ENCODE measurements at places on chromosomes 2 and 18.

DNA sequence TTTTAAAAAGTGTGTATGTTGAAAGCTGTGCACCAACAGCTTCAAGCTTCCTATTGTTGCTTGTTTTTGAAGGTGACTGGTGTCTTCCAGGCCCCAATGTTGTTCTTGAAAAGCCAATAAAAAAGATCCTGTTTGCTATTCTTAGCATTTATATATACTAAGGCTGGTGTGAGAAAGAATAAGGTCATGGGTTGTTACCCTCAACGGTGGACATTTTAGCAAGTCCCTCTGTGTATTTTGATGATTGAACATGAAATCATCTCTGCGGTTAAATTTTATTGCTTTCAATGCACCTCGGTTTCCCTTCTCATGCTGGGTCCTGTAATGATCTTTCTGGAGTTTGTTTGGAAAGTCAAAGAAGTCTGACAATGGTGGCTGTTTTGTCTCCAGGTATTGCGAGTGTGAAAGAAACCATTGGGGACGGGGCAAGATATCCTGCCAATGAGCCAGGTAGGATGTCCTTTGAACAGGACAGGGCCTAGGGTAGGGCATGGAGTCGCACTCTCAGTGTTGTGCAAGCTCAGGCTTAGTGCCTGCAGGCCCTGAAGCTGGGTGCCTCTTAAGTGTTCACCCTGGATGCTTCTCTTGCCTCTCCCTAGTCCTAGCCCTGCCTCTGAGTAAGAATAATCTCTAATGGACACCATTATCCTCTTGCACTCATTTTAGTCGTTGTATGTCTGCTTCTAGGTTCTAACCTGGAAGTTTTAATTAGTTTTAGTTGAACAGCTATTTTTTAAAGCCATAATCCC, 16.0 kb upstream of the KLF7 start:
- DNase-seq: peak; percentile 84

- DNase-seq: no peak
Measured at GRCh38 chr18:26215247-26215970, 10.8 kb upstream of the TAF4B start.

GRCh38 chr2:143572421-143572820, 443.2 kb downstream of the ARHGAP15 start:
- DNase-seq: no peak

- peak; percentile 72 for DNase-seq
Measured at GRCh38 chr2:172106108-172106961, 3.6 kb upstream of the DLX2 start.

DNA sequence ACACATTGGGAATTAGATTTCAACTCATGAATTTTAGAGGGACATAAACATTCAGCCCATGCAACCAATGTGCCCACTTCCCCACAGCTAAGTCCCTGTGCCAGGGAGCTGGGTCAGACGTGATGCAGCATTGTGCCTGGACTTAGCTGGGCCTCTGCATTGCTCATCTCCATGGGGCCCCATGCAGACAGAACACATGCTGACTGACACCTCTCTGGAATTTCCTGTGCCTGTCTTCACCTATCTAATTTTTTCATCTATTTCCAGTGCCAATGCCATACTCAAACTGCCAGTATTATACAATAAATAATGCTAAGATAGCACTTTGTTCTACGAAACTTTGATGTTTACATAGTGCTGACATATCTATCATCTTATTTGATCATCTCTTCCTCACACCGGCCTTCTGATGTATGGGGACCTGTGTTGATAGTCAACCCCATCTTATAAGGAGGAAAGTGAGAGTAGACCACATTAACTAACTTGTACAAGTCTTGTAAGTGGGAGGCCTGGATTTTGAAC, 92.2 kb downstream of the CDC42EP3 start:
- DNase-seq: no peak

DNA sequence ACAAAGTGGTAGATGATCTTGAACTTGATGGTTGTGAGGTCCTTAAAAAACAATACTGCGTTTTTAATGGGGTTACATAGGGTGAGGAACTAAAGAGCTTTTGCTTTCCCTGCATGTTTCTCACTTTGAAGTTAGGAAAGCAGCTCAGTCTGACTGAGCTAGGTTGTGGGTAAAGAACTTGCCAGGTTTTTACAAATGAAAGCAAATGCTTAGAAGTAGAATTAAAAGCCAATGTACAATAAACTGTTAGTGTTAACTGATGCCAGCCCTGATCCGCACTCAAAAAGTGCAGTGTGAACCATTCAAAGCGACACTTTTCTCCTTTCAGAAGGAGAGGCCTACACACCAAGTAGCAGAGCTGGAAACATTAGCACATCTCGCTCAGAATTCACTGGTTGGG, 270.3 kb downstream of the AGPS start:
- no peak for DNase-seq

DNA sequence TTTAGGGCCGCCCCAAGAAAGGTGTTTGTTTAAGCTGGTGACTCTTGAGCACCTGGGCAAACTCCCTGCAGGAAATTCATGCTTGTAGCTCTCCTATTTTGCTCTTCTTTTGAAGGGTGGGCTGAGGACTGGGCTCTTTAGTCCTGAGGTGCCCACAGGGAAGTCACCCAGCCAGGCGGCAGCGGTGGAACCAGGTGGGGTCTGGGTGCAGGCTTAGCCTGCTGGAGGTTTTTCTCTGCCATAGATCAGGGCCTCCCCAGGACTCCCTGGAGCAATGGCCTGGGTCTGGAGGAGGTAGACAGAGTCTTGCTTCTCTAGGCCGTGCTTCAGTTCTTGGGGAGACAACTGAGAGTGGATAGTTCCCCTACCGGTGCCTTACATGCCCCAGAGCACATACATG, 99.9 kb downstream of the CLIP4 start:
- no peak for DNase-seq

DNA sequence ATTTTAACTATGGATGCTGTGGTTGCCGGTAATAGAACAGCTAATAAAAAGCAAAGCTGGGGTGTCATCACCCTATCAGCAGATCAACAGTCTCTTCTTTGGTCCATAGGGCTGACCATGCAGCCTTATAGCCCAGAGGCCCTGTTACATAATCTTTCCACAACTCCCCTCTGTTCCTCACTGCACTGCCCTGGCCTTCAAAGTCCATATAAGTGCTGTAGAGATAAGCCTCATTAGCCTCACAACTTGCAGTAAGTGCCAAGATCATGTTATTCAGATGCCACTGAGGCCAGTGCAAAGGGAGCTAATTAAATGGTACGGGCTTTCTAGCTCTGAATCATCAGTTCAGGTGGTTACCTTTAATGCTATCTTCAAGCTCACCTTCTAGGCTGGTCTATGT, 89.7 kb upstream of the CXCR4 start:
- DNase-seq: no peak

DNA sequence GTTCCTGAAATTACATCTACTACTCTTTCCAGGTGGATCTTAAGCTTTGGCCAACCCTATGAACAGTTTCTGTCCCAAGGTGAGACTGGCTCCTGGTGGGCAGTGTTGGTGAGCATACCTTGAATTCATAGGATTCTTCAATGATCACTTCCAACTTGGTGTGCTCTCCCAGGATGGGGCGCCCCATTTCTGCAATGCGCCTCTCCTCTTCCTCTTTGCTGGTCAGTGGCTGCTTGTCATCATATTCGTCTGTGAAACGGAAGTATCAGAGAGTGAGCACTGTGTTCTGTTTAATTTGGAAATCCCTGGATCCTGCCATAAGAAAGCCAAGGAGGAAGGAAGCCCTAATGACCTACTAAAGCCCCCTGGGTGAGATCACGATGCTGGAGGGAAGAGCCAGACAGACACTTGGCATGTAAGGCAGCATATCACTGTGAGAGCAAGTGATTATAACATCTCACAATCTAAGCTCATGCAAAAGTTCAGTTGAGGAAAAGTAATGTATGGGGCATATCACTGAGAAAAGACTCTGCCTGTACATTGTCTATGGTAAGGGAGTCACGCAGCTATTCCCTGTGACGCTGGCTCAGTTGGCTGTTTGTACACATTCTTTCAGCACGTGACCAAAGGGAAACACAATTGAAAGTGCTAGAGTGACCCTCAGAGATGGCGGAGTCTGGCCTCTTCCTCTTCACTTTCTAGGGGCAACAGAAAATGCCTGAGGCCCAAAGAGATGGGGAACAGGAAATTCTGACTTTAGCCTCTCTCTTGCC, 287.0 kb downstream of the SLC8A1 start:
- DNase-seq: no peak

- DNase-seq: peak; percentile 53
Measured at GRCh38 chr18:21257386-21257785, 15.4 kb downstream of the GREB1L start.

DNA sequence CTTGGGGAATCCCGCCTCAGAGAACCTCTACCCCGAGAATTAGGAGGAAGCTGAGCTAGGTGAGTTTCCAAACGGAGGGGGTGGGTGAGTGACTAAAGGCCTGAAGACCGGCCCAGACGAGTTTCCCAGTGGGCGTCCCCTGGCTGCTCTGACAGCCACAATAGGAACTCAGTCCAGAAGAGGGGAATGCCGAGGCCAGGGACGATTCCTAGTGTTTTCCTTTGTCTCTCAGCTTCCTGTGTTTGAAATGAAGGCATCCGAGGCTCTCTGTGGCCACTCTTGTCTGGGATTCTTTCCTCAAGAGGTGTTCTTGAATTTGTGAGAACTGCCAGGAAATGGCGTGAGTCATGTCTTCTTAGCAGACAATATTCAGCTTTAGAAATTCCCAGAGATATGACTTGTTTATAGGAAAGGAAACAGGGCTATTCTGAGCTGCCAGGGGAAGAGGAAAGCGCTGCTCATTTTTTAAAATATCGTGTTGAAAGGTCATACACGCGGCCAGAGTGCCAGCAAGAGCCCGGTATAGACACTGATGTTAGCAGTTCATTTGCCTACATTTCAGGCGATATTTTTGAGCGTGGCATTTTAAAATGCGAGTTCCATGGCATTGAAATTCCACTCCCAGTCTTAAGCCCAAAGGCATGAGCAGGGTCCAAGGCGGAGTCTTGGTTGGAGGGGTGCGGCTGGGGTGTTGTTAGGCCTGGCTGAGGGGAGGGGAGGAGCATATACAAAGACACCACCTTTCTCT, 169.1 kb upstream of the KLF7 start:
- DNase-seq: peak; percentile 98

DNA sequence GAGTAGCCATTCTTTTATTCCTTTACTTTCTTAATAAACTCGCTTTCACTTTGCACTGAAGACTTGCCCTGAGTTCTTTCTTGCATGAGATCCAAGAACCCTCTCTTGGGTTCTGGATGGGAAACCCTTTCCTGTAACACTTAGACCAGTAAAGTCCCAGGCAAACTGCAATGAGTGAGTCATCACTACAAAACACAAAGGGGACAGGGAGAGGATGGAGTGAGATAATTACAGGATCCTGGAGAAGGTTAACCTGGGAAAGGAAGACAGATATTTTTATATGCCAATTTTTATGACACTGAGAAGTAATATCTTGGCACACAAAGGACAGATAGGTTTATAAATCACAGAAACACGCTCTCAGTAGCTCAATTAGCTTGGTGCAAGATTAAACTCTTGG, 48.7 kb downstream of the EHD3 start:
- peak; percentile 75 for DNase-seq

DNA sequence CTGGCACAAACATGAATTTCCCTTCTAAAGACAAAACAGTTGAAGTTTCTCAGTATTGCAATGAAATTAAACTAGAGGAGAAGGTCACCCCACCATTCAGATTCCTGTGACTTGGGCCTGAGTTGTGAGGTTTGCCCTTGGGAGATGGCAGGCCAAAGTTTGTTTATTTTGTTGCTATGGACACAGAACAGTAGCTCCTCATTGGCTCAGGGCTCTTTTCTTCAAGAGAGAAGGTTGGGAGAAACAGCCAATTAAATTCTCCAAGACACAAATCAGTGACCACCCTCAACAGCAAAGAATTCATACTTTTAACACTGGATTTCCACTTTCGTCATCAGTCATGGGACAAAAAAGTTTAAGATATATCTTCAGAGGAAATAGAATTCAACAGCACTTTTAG, at the start of gene FLACC1:
FLACC1 (minus strand) TSS at position 125 of the 400 bp plus-strand sequence. CDS start 5,941 bp downstream, outside the sequence.
- DNase-seq: peak; percentile 93

DNA sequence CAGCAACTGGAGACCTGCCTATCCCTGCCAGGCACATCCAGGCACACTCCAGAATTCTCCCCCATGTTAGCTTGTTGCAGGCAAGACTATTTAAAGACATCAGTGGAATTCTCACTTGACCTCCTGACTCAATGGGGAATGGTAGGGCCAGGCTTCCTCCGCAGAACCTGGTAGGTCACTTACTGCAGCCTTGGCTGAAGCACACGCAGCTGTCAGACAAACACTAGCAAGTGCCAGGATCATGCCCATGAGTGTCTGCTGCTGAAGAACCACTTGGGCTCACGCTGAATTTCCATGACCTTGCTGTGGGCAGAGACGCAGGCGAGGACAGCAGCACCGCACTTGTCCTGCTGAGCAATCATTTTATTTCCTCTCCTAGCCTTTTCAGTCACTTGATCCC, 3.2 kb downstream of the LRRC30 start:
- no peak for DNase-seq

GRCh38 chr18:45328811-45329210, 286.5 kb upstream of the SLC14A2 start:
- DNase-seq: no peak

DNA sequence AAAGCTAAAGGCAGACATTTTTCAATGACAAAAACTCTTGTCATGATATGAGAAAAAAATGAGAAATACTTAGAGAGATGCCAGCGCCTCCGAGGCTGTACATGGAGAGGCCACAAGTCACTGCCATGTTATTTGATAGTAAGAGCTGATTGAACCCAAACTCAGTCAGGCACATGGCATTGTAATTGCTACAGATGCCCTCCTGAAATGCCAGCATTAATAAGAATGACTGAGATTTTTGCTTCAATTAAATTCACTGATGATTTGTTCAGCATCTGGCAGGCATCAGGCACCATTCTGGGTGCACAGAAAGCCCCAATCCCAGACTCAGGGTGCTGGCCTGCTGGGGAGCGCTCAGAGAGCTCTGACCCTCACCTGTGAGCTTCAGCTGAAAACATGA, 129.0 kb upstream of the PXDN start:
- no peak for DNase-seq

DNA sequence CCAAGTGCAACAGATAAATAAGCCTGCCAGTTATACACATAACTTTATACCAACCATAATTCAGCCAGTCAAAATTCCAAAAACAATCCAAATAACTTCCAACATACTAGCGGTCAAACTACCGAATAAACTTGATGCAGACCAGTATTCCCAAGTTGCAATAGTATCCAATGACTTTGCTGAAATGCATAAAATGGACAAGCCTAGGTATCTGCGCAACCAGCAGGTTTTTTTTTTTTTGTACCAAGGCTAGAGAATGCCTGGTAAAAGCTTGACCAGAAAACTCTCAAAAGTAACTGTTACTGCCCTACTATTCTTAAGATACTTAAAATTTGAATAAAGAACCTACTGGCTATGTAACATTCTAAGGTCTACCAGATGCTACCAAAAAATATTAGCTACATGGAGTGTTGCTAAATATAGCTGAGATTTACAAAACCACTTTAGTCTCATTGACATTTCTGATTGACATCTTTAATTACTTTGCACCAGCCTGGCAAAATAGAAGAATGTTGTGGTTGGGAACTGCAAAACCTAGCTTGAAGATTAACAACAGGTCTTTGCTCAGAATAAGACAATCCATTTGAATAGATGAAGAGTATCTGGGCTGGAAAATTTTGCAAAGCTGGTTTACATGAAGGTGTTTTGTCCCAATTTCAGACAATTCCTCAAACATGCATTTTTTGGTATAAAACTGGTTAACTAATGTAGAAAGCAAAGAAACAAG, 7.3 kb downstream of the SRSF7 start:
- DNase-seq: no peak
